PC-3 (cell line): ENCODE measurements at places on chromosomes 7 and 10. TPM values are rescaled to one million over a fixed set of nuclear protein-coding genes. Genes with fewer than 3 reads are reported as not detected.

ADIRF gene
- total RNA-seq = 252 and 259 TPM in 2 replicates

TACC2 gene
- 27.9 and 31.7 TPM in 2 replicates for total RNA-seq

ABCB4 gene
- not detected in 2 replicates for total RNA-seq

- no peak overlapping the region for H3K27ac ChIP-seq
- H3K4me3 ChIP-seq = no peak overlapping the region
- H3K4me1 ChIP-seq = no peaks in the 10 kb centered on the region
These were observed 244.4 kb downstream of the TNS3 start for GRCh38 chr7:47337531-47337930.

DNA sequence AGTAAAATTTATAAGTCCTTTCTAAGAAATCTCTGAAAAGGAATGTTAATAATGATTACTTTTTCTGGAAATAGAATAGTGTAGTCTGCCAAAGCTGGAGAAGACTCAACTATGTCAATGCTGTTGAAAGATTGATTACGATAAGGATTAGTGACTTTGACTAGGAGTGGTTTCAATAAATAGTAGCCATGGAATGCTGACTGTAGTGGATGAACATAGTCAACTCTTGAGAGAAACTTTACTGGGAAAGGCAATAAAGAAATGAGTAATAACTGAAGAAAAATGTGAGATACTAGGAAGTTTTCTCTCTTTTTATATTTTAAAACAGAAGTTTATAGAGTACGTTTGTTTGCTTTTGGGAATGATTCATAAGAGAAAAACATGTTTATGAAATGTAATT, 105.0 kb upstream of the CDK13 start:
- H3K36me3 ChIP-seq = no peaks in the 10 kb centered on the region
- peak; percentile 76 for DNase-seq
- no peak overlapping the region for H3K4me3 ChIP-seq

GRCh38 chr10:23015021-23015707, 80.2 kb upstream of the MSRB2 start:
- H3K27ac ChIP-seq = no peak overlapping the region
- H3K27me3 ChIP-seq = 0 out of 2 replicates have a peak, but pooled peaks cover 6% of the 10 kb centered on the region
- no peak for DNase-seq
- H3K4me3 ChIP-seq = no peak overlapping the region

DNA sequence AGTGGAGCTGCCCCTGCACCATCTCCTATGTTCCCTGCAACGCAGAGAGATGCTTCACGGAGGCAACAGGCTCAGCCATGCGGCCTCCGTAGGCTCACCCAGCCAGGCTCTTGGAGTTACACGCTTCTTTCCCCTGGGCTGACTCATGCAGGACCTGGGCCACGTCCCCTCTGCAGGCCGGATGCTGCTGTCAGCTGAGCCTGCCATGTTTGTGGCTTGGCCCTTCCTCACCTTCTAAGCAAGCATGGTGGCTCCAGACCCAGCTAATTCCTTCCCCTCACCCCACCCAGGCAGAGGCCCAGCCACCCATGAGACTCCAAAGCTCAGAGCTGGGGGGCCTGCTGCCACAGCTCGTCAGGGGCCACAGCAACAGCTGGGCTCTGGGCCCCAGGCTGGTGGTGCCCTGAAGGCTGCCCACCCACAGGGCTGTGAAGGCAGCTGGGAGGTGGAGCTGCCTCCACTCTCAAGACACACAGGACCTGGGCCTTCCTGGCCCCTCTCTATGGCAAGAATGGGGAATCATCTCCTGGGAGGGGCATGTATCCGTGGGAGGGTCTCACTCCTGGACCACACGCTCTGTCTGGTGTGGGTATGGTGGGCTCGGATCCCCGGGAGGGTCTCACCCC, 219.6 kb downstream of the ELFN1 start:
- H3K36me3 ChIP-seq = peaks cover 13% of the 10 kb centered on the region
- 0 out of 2 replicates have a peak, but pooled peaks cover 3% of the 10 kb centered on the region for H3K4me1 ChIP-seq

DNA sequence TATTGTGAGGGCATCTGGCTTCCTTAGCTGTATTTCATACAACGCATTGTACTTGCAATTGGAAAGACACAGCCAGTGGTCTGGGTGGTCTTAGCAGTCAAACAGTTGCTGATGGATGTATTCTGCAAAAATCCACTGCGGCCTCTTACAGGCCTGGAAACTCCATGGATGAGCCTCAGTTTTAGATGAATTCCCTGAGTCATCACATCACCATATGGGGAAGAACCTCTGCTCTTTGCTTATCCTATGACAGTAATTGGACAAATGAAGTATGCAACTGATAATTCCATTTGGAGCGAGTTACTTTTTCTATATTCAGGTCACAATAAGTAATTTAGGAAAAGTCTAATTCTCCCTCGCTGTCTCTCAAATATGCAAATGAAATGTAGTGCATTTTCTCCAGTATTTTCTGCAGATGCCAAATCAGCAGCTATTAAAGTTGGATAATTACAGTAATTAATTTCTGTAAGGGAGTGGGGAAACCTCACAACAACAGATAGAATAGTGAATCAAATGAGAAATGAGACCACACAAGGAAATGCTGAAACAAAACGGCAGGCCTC, 78.8 kb downstream of the WDFY4 start:
- no peak overlapping the region for H3K27ac ChIP-seq
- no peaks in the 10 kb centered on the region for H3K36me3 ChIP-seq
- DNase-seq = no peak
- H3K4me3 ChIP-seq = no peak overlapping the region
- peaks cover 71% of the 10 kb centered on the region for H3K27me3 ChIP-seq
- no peaks in the 10 kb centered on the region for H3K4me1 ChIP-seq

GRID2IP gene
- total RNA-seq = not detected in 2 replicates
